ENCODE measurements at places on chromosomes 3 and 15.

GRCh38 chr3:123740391-123740822 is 143.7 kb downstream of the MYLK start:
- no peak for DNase-seq

DNA sequence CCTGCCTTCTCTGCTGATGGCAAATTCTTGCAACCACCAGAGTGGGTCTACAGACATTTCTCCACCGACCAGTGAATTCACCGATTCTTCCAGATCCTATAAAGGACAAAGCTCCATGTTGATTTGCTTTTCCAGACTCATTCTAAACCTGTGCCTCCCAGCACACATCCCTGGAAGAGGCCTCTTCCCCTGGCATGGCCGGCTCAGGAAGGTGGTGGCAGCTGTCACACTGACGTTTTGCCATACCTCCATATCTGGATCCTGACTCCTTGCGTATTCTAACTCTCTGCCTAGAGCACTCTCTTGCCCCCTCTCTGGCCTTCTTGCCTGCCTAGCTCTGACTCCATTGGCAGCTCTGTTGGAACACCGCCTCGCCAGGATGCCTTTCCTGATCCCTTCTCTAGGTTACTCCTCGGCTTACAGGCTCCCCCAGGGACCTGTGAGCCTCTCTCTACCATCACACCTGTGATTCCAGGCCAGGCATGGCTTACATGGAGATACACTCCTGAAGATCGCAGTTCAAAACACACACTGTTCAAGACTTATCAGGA is 31.0 kb downstream of the SLCO2A1 start:
- DNase-seq, result no peak

GRCh38 chr3:133506215-133506901 is 67.1 kb upstream of the CDV3 start:
- no peak for DNase-seq

DNA sequence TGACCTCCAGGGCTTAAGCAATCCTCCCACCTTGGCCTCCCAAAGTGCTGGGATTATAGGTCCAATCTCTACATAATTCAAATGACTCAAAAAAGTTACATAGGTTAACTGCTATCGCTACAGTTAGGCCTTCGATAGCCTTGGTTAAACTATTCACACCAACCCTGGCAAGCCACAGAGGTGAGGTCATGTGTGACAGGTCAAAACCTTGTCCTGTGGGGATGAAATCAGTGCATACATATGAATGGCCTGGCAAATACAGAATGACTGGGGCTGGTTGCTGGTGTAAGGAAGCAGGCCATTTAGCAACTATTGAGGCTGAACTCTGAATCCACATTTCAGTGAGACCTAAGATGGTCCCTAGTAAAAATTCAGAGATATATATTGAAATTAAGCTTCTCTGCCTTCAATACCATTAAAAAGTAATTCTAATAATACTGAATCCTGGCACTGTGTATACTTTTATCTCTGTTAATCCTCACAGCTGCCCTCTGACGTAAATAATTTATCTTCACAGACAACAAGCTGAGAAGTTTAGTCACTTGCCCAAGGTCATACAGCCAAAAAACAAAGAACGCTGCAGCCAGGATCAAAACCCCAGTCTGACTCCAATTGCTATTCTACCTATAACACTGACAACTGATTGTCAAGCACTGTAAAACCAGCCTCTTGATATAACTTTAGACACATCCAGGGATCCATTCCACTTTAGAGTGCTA is 35.3 kb downstream of the MKRN2 start:
- DNase-seq, result no peak

DNA sequence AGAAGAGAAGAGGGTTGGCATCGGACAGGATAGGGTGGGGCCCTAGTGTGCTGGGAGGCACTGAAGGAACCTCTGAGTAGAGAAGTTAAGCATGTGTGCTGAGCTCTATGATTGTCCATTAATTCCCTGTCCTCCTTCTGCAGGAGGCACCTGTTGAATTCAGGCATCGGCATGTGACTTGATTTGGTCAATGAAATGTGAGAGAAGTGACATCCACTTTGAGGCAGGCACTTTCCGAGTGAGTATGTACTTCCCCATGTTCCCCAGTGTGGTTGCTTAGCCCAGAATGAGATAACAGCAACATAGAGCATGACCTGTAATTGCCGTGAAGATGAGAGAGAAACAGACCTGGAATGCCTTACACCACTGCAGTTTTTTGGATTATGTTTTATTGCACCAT is 224.8 kb downstream of the RPLP1 start:
- DNase-seq, result no peak

DNA sequence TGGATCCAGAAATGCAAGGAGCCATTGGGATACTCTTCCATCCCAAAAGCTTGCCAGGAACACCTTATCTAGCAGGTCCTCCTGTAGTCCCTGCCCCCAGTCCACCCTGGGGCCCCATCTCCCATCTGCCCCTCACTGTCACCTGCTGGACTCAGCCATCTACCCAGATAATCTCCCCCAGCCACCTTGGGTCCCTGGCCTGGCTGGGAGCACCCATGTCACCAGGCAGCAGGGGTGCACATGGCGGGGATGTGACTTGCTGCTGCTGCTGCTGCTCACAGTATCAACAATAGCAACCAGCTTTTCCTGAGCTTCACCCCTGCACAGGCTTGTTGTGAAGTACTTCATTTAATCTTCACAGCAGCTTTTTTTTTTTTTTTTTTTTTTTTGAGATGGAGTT is 12.6 kb downstream of the PTH1R start:
- no peak for DNase-seq
